ENCODE measurements at places on chromosomes 5 and 9.
A peak's percentile ranks its signal among the peaks of the same experiment; 100 is the strongest.

DNA sequence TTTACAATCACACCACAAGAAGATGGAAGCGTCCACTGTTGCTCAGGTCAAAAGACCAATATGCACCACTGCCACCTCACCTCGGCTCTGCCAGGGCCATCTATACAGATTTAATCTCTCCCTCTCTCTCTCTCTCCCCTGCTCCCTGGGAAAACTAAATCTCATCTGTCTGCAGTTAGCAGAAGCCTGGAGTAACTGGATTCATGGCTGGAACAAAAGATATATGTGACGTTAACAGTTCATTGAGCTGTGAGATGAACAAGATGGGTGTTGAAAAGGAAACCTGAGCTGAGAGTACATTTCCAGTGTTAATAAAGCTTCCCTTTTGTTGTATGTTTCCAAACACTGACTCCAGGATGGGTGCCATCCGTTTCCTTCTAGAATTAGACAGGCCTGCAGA, 369.7 kb downstream of the CDK5RAP2 start:
- DNase-seq = no peak

GRCh38 chr5:125413496-125414274, 667.2 kb upstream of the ZNF608 start:
- DNase-seq = peak; percentile 38

DNA sequence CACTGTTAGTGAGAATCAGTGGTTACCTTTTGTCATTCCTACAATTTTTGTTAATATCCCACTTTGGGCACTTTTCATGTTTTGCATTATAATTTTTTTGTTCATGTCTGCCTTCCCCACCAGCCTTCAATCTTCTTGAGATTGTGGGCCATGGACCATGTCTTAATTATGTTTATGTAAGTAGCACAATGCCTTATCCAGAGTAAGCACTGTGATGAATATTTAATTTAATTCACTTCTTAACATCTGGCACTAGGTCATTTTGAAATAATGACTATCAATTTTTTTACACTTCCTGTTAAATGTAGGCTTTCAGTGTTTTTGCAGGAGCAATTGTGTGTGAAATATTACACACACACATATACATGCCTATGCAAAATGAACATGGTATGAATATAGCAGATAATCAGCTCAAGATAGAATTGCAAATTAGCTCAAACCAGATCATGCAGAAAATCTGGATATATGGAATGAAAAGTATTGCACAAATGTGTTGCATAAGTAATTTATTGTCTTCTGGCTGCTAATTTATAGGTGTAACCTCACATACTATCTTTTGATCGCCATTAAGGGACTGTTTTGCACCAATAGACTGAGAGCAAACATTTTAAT, 5.3 kb upstream of the SHOC1 start:
- no peak for DNase-seq

DNA sequence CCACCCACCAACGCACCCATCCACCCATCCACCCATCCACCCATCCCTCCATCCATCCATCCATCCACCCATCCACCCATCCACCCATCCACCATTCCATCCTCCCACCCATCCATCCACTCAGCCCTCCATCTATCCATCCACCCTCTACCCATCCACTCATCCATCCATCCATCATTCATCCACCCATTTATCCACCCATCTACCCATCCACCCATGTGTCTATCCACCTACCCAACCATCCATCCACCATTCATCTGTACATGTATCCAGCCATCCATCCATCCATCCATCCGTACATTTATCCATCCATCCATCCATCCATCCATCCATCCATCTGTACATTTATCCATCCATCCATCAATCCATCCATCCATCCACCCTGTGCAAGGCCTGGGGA, 11.1 kb upstream of the VAV2 start:
- DNase-seq = no peak

DNA sequence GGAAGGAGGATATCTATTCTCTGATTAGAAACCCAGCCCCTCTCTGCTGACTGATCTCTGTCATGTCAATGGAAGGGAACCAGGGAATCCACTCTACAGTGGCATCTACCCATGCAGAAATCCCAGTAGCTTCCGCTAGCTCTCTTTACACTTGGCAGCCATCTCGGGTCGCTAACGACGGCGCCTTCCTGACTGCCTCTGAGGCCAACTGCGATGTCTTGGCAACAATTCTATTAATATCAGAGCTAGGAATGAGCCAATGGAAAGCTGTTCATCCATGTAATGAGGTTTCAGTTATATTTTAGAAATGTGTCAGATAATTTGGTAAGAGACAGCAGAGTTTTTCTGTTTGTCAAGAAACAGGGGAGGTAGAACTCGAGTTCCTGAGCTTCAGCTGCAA, 67.6 kb upstream of the ATP10B start:
- peak; percentile 84 for DNase-seq

GRCh38 chr5:73376618-73377170, 71.9 kb downstream of the FOXD1 start:
- DNase-seq = no peak

- no peak for DNase-seq
Observed at GRCh38 chr5:81852291-81853029, 101.6 kb upstream of the SSBP2 start.

- no peak for DNase-seq
Observed at GRCh38 chr5:102651466-102651865, 103.6 kb upstream of the PAM start.

All from NCI-H1694 (cell line).